ENCODE measurements at places on chromosomes 11 and 22.

GRCh38 chr22:41557401-41558240 lies 3.2 kb upstream of the CSDC2 start:
- DNase-seq = peak; percentile 72

GRCh38 chr11:1049431-1049891 lies 12.9 kb upstream of the MUC6 start:
- DNase-seq = no peak

DNA sequence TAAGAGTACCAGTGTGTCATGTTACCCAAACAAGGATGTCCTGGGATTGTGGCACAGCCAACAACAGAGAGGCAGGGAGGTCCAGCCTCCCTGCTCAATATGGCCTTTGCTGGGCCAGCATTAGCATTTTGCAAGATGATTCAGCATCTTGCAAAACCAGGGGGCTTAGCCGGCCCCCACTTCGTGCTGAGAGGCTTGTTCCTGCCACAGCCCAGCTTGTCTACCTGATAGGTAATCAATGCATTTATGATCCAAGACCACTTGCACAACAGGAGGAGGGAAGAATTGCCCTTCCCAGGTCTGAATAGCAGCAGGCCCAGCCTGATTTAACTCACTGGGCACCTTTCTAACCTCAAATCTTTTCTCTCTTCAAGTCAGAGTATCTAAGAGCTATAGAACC lies 189.0 kb upstream of the SYT13 start:
- DNase-seq = no peak

DNA sequence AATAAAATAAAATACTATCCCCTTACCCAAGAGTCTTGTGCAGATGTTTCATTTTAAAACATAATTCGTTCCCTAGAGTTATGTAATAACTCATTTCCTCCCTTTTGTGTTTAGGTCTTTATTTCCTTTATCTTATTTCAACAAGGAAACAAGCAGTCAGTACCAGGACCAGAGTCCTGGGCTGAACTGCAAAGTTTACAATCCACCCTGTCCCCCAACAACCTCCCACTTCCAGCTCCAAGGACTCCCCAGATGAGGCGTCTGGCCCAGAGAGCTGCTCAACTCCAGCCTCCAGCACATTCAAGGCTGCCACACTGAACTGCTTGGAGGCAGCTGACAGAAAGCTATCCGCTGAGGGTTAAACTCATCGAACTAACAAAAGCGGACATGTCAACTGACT lies 4.5 kb downstream of the POLDIP3 start:
- DNase-seq = no peak

GRCh38 chr22:44399906-44400762 lies 87.4 kb upstream of the SHISAL1 start:
- DNase-seq = no peak

- DNase-seq = no peak
These were observed 5.4 kb downstream of the RAB38 start for GRCh38 chr11:88169881-88170280.

GRCh38 chr11:13760115-13760514 lies 91.6 kb downstream of the FAR1 start:
- no peak for DNase-seq

DNA sequence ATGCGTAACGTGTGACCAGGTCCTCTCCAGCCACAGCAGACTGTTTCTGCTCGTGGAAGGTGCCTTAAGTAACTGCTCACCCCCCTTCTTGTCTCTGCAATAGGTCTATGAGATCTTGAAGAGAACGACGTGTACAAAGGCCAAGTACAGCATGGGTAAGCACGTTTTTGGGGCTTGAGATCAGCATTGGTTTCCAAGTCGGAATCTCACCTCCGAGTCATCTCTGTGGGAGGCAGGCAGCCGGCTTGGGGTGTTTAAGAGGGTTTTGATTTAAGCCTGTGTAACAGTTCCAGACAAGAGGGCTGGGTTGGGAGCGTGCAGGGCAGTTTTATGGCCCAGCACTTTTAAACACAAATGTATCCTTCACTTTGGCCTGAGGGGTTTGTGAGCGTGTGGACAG lies 30.1 kb downstream of the ANO1 start:
- no peak for DNase-seq

GRCh38 chr11:123628936-123629683 lies 25.3 kb downstream of the SCN3B start:
- no peak for DNase-seq

DNA sequence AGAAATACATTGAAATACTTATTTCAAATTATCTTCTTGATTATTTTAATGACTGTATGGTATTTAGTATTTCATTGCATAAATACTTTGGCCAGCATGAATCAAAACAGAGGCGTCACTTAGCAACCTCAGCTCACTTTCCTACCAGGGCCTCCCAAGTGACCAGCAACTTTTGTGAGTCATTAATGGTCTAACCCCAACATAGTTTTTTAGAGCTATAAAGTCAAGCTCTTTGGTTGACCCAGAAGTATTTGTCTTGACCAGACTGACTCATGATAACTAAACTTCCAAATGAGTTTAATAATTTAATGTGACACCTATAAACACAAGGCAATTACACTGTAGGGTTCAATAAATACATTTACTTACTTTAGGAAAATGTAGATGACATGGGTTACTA lies 27.9 kb upstream of the RBMXL2 start:
- no peak for DNase-seq
